ENCODE measurements at places on chromosomes 1 and 21. TPM values are rescaled to one million over a fixed set of nuclear protein-coding genes. Genes with fewer than 3 reads are reported as not detected.

The GJA4 gene
- 63.0 TPM for total RNA-seq

DNA sequence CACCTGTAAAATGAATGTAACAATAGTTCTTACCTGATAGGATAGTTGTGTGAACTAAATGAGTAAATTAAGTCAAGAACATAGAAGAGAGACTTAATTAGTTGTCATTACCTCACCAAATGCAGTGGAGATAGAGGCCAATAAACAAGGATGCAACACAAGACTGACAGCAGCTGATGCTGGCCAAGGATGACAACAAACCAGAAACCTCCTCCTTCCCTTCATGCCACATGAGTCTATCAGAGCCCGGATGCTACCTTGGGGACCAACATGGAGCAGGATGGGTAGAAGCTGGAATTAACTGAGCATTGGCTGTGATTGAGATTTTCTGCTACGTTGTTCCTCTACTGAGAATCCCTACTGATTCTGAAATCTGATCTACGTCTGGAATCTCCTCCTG is 30.3 kb upstream of the USP1 start:
- H3K4me3 ChIP-seq, result no peak overlapping the region
- H3K27me3 ChIP-seq, result no peaks in the 10 kb centered on the region
- DNase-seq, result no peak

DNA sequence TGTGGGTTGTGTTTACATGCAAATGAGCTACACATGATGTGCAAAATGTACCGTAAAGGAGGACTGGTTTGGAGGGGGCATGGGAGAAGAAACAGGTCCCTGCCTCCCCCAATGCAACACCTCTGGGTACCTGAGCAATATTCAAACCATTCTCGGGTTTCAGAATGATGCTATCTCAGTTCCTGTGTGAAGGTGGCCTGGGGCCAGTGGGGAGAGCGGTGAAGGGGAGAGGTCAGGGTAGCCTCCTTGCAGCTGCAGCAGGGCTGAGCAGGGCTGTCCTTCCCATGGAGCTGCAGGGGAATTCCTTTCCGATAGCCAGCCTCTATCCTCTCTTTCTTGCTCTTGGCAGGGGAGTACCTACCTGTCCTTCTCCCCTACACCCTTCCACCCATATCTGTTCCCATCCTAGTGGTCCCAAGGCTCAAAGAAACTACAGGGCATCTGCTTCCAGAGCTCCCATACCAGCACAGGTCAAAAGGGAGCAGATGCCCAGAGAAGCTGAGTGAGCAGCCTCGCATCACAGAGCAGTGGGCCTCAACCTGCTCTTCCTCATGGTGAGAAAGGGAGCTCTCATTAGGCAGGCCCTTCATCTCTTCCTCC is 11.9 kb downstream of the MEF2D start:
- no peaks in the 10 kb centered on the region for H3K27me3 ChIP-seq
- H3K4me3 ChIP-seq, result peak overlapping the region; percentile 42
- DNase-seq, result no peak
- peaks cover 9% of the 10 kb centered on the region for H3K36me3 ChIP-seq
- peaks cover 100% of the 10 kb centered on the region for H3K4me1 ChIP-seq

The CELA3B gene
- total RNA-seq, result 1.8 TPM

The MYOG gene
- not detected for total RNA-seq

DNA sequence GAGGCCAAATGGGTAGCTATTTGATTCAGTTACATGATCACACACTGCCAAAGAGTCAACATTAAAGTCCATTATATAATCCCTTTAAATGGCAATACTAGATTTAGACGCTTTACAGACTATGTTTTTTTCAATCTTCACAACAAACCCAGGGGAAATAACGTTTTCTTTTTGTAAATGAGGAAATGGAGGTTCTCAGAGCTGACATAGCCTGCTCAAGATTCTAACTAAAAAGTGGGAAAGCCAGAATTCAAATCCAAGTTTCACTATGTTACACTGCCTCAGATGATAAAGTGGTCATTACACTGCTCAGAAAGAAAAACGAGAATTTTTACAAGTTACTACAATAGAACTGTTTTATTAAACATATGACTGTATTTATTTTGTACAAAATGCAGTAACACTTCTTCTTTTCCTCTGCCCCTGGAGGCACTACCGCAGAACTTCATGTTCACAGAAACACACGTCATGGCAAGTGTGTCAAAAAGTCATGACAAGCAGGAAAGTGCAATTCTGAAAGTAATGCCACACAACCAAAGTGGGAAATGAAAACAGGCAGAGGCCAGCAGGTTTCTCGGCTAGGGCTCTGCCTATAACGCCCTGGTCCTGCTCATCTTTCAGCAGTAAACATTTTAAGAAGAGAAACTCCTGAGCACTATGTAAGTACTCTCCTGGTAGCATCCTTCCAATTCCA is 19.0 kb downstream of the THEMIS2 start:
- H3K27ac ChIP-seq, result peak overlapping the region; percentile 46
- no peaks in the 10 kb centered on the region for H3K4me1 ChIP-seq
- peaks cover 39% of the 10 kb centered on the region for H3K36me3 ChIP-seq
- no peak for DNase-seq
- no peaks in the 10 kb centered on the region for H3K27me3 ChIP-seq

- H3K4me1 ChIP-seq, result peaks cover 21% of the 10 kb centered on the region
- H3K27ac ChIP-seq, result no peak overlapping the region
- H3K27me3 ChIP-seq, result no peaks in the 10 kb centered on the region
- DNase-seq, result no peak
- no peak overlapping the region for H3K4me3 ChIP-seq
Measured at GRCh38 chr1:100358210-100358609, 5.9 kb downstream of the CDC14A start.

The OBSCN gene
- 460 TPM for total RNA-seq

- H3K27me3 ChIP-seq, result no peaks in the 10 kb centered on the region
- no peak overlapping the region for H3K4me3 ChIP-seq
- DNase-seq, result no peak
Measured at GRCh38 chr1:159315381-159315780, 13.2 kb downstream of the FCER1A start.

The ANKRD13C gene
- total RNA-seq, result 11.6 TPM

- H3K27me3 ChIP-seq, result no peaks in the 10 kb centered on the region
- no peaks in the 10 kb centered on the region for H3K4me1 ChIP-seq
- no peak for DNase-seq
- no peaks in the 10 kb centered on the region for H3K36me3 ChIP-seq
- H3K4me3 ChIP-seq, result no peak overlapping the region
Measured at GRCh38 chr21:15333951-15334350, 269.2 kb upstream of the NRIP1 start.

The MRPL39 gene
- total RNA-seq, result 38.9 TPM

The DMRTA2 gene
- not detected for total RNA-seq

The CNKSR1 gene
- total RNA-seq, result 1.1 TPM

GRCh38 chr1:199667089-199667488 is 360.4 kb upstream of the NR5A2 start:
- no peak for DNase-seq
- no peaks in the 10 kb centered on the region for H3K27me3 ChIP-seq
- no peak overlapping the region for H3K4me3 ChIP-seq

The ERICH3 gene
- total RNA-seq, result not detected

- peaks cover 39% of the 10 kb centered on the region for H3K4me1 ChIP-seq
- no peak overlapping the region for H3K4me3 ChIP-seq
- H3K27ac ChIP-seq, result no peak overlapping the region
- H3K27me3 ChIP-seq, result no peaks in the 10 kb centered on the region
- no peaks in the 10 kb centered on the region for H3K36me3 ChIP-seq
Measured at GRCh38 chr1:231866392-231867331, 240.1 kb downstream of the DISC1 start.

DNA sequence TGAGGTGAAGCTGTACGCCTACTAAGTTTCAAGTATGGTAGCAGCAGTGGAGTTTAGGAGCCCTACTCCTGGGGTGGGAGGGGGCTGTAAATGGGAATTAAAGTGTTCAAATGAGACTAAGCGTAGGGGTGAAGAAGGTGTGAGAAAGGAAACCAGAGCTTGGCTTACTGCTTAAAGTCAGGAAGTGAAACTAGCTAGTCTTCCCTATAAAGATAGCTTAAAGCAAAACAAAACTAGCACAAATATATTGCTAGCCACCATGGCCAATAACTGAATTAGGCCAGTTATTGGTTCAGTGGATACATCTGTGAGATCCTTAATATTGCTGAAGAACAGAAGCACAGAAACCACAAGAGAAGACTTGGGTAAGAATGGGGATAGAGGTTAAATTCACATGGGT is 492.2 kb upstream of the PKN2 start:
- H3K4me1 ChIP-seq, result no peaks in the 10 kb centered on the region
- no peak for DNase-seq
- no peak overlapping the region for H3K27ac ChIP-seq
- no peaks in the 10 kb centered on the region for H3K36me3 ChIP-seq

GRCh38 chr1:240413732-240414131 is 198.2 kb downstream of the GREM2 start:
- H3K4me1 ChIP-seq, result no peaks in the 10 kb centered on the region
- no peak overlapping the region for H3K27ac ChIP-seq
- no peak for DNase-seq
- H3K36me3 ChIP-seq, result no peaks in the 10 kb centered on the region
- H3K4me3 ChIP-seq, result no peak overlapping the region

DNA sequence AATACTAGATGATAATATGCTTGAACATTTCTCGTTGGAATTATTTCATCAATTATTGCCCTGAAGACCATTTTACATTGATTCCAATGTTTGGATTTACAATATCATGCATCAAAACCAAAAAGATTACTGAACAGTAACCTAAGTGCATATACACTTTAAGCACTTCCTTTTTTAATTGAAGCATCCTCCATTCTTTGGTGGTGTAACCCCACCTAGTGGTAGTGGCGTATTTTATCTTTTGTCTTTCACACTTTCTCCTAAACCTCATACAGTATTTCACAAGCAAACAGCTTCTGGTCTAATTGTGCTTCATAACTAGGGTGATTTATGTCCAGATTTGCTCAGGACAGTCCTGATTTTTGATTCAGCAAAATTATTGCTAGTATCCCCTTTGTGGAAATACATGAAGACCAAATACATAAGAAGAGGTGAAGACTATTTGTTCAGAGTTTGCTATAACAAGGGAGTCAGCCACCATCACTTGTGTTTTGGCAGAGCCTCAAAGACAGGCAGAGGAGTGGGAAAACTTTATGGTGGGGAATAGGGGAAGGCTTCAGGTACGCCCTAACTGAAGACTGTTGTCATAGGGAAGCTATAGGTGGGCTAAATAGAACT is 3.4 kb upstream of the NVL start:
- no peak overlapping the region for H3K4me3 ChIP-seq
- DNase-seq, result no peak
- peaks cover 15% of the 10 kb centered on the region for H3K4me1 ChIP-seq
- no peaks in the 10 kb centered on the region for H3K36me3 ChIP-seq
- no peaks in the 10 kb centered on the region for H3K27me3 ChIP-seq

GRCh38 chr1:183915625-183916510 is 110.9 kb downstream of the RGL1 start:
- H3K27ac ChIP-seq, result no peak overlapping the region
- H3K4me3 ChIP-seq, result no peak overlapping the region
- no peaks in the 10 kb centered on the region for H3K27me3 ChIP-seq
- H3K4me1 ChIP-seq, result peaks cover 21% of the 10 kb centered on the region
- DNase-seq, result peak; percentile 78
- peaks cover 93% of the 10 kb centered on the region for H3K36me3 ChIP-seq

The DCST1 gene
- not detected for total RNA-seq

The TACSTD2 gene
- 0.12 TPM for total RNA-seq

DNA sequence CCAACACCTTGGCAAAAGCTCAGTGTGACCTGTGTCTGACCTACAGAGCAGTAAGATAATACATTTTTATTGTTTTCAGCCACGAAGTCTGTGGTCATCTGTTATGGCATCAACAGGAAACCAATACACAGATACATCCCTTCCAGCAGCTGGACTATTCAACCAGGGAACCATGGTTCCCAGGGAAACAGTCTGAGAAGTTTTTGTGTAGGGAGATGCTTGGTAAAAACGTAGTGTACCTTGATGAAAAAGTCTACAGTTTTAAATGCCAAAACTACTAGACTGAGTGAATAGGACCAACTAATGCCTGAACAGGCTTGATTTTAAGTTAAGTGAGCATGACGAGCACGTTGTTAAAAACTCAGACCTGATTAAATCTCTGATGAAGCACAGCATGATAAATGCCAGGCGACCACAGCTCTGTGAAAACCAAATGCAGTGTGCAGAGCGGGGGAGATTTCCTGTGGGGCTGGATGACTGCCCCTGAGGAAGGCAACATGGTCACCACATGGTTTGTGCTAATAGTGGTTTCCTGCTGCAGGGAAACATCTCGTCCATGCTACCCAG is 228.9 kb downstream of the TNR start:
- peak overlapping the region; percentile 2 for H3K27ac ChIP-seq
- DNase-seq, result no peak
- H3K4me3 ChIP-seq, result no peak overlapping the region
- no peaks in the 10 kb centered on the region for H3K36me3 ChIP-seq
- H3K27me3 ChIP-seq, result no peaks in the 10 kb centered on the region
- no peaks in the 10 kb centered on the region for H3K4me1 ChIP-seq
